ENCODE measurements at places on chromosomes 2 and 18. TPM values are rescaled to one million over a fixed set of nuclear protein-coding genes. Genes with fewer than 3 reads are reported as not detected.

Gene ELOA2
- not detected for total RNA-seq

Gene TNFAIP6
- total RNA-seq: 32.4 TPM

Gene RGPD6
- total RNA-seq: 27.6 TPM

Gene THADA
- total RNA-seq: 34.9 TPM

Gene ZNF396
- 3.0 TPM for total RNA-seq

Gene RAMP1
- 2.6 TPM for total RNA-seq

Gene B3GNT7
- 0.33 TPM for total RNA-seq

Gene PPM1B
- total RNA-seq: 16.7 TPM

Gene NDC80
- 1.7 TPM for total RNA-seq

Gene SH2D6
- not detected for total RNA-seq

Gene MEIS1
- total RNA-seq: 127 TPM

Gene GALR1
- total RNA-seq: not detected

Gene TEKT4
- total RNA-seq: not detected

Gene CDH19
- not detected for total RNA-seq

Gene CENPO
- 25.9 TPM for total RNA-seq

Gene CTDP1
- total RNA-seq: 26.5 TPM

Gene UGT1A3
- not detected for total RNA-seq

Gene SCLY
- 11.6 TPM for total RNA-seq

Gene CD226
- total RNA-seq: 0.66 TPM

Measured in smooth muscle cell of trachea (primary cell).